ENCODE measurements at places on chromosomes 7 and 10. TPM values are rescaled to one million over a fixed set of nuclear protein-coding genes. Genes with fewer than 3 reads are reported as not detected.

- peak; percentile 62 for DNase-seq
Observed at GRCh38 chr10:117373823-117374505, 1.3 kb downstream of the PDZD8 start.

GRCh38 chr10:124672181-124672638 is 72.0 kb downstream of the FAM53B start:
- no peak for DNase-seq

GRCh38 chr10:34609287-34609940 is 205.7 kb downstream of the PARD3 start:
- DNase-seq = no peak

Gene HPSE2
- total RNA-seq = not detected

DNA sequence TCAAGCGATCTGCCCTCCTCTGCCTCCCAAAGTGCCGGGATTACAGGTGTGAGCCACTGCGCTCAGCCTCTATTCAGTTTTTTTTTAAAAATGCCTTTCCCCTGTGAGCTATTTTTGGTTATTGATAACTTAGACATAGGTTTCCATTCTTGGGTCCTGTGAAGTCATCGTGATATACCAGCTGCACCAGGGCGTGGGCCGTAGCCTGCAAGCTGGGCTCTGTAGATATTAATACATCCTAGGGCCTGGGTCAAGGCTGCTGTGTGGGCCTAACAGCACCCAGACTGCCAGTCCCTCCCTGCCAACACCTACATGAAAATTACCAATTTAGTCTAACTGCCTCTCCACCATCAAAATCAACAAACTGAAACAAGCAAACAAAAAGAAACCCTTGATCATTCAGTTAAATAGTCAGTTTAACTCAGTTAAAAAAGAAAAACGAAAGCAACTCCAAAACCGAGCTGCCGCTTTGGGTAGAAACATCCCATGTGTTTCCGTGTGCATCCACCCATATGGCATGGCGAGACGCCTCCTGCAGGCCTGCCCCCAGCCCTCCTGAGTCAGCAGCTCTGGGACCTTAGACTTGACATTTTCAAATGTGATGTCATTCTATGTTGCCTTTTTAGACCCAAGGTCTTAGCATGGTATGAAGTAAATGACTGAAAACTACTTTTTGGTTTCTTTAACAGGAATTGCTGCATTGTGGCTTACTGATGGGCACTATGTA is 330.2 kb downstream of the GLRX3 start:
- peak; percentile 12 for DNase-seq

DNA sequence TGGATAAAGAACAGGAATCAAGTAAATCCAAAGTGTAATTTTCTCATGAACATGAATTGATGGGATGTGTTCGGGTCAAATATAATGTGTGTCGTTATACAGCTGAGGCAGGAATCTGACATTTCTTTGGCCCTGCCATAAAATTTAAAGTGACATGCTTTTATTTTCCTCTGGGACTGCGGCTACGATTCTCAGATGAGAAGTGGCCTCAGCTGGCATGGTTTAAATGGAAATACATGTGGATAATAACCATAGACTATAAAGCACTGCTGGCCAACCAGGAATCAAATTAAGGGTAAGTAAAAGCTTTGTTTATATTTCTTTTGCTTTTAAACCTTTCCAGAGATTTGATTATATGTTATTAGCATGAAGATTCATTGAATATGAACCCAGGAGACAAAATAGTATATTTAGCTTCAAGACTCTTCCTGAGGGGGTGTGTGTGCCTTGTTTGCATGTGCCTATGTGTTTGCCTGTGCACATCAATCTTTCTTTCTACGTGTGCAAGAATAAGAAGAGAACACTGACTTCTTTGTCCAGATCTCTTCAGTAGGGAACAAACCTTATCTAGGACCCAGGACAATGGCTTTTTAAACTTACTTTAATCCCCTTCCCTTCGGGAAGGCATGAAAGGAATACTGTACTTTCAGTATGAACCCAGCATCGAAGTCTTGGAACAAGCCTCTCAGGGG is 629.0 kb upstream of the PFKP start:
- no peak for DNase-seq

DNA sequence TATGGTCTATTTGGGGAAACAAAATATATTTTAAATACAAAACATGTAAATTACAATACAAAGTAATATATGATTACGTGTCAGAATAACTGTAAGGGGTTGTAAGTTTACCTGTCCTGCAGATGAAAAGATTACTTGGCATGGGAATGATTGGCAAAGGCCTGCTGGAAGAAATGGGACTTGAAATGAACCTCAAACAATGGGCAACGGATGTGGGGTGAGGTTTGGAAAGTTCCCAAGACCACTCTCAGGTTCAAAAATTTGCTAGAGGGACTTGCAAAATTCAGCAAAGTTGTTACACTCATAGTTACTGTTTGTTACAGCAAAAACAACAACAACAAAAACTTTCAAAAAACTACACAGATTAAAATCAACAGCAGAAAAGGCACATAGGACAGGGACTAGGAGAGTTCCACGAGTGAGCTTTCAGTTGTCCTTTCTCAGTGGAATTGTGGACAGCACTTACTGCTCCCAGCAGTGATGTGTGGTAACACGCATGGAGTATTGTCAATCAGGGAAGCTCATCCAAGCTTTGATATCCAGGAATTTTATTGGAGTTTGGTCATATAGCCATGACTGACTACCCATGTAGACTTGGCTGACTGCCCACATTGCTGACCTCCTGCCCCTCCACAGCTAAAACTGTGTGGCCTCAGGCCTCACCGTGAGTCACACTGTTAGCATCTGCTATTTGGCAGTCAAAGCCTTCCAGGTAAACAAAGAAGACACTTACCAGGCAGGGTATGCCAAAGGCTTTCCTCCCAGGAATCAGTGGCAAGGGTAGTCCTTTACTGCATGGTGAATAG is 43.8 kb downstream of the EXOC6 start:
- no peak for DNase-seq

- DNase-seq = no peak
Observed at GRCh38 chr7:7911369-7912123, 57.0 kb upstream of the GLCCI1 start.

DNA sequence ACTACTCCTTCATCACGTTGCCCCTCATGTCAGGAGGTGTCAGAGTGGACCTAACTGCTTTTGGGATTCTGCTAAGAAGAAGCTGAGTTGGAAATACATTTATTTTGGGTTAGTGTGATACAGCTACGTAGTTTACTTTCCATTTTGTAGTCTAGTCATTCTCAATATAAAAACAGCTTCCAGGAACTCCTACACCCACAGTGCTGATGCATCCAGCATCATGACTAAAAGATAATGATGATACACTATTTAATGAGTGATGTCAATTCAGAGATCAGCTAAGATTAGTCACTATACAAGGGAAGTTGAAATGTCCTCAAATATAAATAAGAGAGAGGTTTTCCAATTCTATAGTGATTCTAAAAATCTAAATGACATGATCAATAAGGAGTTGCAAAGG is 264.2 kb upstream of the SLC26A5 start:
- DNase-seq = no peak

- DNase-seq = no peak
Observed at GRCh38 chr7:103866919-103867318, 122.5 kb downstream of the RELN start.

- DNase-seq = no peak
Observed at GRCh38 chr7:96203786-96204185, 118.1 kb downstream of the SLC25A13 start.

Gene CAV1
- not detected for total RNA-seq

GRCh38 chr7:132638000-132638399 is 61.7 kb upstream of the PLXNA4 start:
- no peak for DNase-seq

Gene ERVW-1
- total RNA-seq = not detected

GRCh38 chr7:130566168-130566897 is 74.4 kb downstream of the MEST start:
- no peak for DNase-seq

DNA sequence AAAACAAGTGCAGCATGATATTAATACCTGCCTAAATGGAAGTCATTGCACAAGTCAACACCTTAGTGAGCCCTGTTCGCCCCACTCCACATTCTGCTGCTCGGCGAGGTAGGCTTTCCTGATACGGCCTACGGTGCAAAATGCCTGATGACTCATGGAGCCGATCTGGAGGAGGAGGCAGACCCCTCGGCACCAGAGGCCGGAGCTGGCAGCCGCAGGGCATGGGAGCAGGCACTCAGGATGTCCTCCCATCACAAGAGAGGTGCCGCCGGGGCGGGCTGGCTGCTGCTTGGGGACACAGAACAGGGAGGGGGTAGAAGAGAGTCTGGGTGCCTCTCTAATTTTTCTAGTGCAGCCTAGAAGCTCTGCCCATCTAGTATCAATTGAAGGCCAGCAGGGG is 418.5 kb upstream of the MGMT start:
- DNase-seq = no peak

Gene MAT1A
- total RNA-seq = not detected

Gene HOXA1
- 0.76 TPM for total RNA-seq

- DNase-seq = no peak
Observed at GRCh38 chr7:35658606-35659201, 36.2 kb downstream of the HERPUD2 start.

DNA sequence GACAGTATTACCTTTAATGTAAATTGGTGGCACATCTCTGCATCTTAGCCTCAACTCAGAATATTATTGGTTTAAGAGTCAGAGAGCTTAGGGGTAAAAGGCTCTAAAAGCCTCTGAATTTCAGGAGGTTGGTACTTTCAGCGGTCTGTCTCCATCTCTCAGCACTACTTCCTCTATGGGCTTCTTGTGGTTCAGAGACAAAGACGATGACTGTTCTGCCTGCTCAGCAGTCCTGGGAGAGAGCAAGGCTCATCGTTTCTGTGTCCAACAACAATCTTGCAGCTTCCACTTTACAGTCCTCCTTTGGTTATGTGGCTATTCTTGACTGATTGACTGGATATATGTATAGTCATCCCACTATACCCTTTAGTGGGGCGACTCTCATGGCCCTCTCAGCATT is 394.7 kb downstream of the AUTS2 start:
- DNase-seq = no peak

DNA sequence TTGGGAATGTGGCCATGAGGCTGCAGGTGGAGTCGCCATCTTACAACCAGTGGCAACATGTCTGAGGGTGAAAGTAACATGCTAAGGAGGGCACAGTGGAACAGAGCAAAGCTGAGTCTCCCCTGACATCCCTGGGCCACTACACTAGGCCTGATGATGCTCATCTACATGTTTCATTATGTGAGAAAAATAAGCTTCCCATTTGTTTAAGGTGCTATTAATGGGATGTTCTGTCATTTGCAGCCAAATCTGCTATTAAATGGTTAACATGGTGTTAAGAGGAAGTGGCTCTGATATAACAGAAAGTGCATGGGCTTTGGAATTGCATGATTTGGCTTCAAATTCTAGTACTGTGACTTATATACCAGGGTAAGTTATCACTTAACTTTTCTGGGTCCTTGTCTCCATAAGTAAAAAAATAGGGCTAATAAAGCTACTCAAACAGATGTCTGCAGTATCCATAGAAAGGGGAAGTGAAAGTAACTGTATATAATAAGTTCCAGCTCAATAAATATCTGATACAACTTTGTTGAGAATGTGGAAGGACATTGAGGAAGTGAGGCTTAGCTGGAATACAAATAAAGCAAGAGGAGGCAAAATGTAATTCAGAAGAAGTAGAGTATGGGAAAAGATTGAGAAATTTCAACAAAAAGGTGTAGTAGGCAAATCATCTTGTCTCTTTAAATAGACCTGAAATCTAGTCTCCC is 158.9 kb downstream of the RTKN2 start:
- DNase-seq = no peak

GRCh38 chr7:8365499-8366110 is 67.8 kb upstream of the NXPH1 start:
- DNase-seq = no peak

DNA sequence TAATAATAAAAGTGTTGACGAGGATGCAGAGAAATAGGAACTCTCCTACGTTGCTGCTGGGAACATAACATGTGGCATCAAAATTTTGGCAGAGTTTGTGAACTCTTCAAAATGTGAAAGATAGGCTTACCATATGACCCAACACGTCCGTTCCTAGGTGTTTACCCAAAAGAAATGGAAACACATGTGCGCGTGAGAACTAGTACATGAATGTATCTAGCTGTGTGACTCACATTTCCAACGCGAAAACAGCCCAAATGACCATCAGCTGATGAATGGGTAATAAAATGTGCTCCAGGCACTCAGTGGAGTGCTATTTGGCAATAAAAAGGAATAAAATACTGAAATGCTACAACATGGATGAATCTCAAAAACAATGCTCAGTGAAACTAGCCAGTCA is 10.4 kb upstream of the ELFN1 start:
- DNase-seq = no peak

GRCh38 chr7:156460858-156461627 is 179.5 kb upstream of the RNF32 start:
- DNase-seq = no peak
